ENCODE measurements at places on chromosomes 11 and 22.

DNA sequence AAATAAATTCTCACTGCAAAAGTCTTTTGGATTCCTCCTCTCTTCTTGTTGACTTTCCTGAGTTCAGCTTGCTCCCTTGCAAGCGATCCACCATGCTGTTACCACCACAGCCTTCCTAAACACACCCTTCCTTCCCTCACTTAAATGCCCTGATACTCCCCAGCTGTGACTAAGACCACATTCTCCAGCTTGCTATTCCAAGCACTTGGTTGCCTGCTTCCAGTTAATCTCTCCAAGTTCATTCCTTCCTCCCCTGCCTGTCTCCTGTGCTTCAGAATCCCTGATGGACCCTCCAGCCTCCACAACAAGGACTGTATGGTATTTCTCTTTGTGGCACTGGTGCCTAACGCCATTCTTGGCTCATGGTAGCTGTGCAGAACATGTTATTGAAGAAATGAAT is 603.9 kb upstream of the CADM1 start:
- no peak for DNase-seq

DNA sequence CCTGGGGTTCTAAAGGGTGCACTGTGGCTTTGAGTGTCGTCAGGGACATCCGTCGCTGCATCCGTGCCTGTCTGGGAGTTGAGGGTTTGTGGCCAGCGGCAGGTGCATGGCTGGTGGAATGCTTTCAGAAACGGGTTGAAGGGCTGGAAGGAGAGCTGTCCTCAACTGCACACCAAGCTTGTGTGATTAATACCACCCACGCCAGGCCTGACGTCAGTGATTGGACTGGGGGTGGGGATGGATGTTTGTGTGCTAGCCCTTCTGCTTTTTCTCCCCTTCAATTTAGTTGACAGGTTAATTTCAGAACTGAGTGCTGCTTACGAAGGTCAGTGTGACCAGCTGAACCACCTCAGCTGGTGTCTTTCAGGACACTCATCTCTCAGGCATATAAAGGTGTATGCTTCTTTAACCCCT is 3.2 kb upstream of the GAB2 start:
- DNase-seq = no peak

DNA sequence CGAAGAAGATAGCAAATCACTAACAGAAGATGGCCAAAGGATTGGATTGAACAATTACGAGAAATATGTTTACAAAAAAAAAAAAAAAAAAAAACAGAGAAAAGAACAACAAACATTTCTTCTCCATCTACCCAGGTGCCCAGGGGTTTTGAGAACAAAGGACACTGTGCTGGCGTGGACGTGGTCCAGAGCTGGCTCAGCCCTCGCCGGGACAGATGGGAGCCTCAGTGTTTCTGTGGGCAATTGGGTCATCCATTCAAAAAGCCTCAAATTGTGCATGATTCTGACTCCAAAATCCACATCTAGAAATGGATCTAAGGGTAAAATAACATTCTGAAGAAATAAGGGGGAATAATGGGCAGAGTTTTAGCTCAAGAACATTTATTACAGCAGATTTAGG is 63.1 kb downstream of the DHCR7 start:
- DNase-seq = no peak

GRCh38 chr22:37082251-37082873 is 27.2 kb downstream of the TMPRSS6 start:
- DNase-seq = no peak

DNA sequence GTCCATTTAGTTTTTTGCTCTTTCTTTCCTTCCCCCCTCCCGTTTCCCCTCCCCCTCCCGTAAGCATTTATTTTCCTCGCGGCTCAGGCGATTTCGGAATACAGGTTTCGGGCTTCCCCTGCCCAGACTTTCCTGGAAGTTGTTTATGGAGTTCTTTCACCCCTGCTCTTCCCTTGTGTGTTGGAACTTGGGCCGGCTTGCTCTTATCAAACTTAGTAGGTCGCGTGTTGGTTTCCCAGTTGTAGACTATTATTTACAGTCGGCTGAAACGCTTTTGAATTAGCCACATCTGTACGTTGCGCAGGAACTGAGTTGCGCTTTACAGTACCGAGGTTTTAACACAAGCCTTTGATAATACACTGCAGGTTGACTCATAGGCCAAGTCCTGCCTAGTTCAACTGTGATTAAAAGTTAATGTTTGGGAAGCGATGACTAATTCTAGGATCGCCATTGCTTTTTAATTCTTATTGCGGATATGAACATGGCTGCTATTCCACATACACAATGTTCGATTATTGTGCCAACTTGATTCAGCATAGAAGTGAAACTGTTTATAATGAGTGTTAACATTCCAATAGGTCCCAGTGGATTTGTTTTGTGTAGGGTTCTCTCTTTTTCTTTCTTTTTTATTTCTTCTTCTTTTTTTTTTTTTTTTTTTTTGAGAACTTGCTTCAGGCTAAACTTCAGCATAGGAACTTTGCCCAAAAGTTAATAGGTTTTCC is 1.7 kb downstream of the YAP1 start:
- no peak for DNase-seq

GRCh38 chr22:32917577-32918354 is 116.3 kb downstream of the TIMP3 start:
- no peak for DNase-seq

- no peak for DNase-seq
These were observed 609.3 kb upstream of the CCDC90B start for GRCh38 chr11:83895516-83895915.

GRCh38 chr22:47533961-47534803 is 771.7 kb downstream of the TBC1D22A start:
- no peak for DNase-seq

- no peak for DNase-seq
These were observed 4.7 kb downstream of the TPST2 start for GRCh38 chr22:26585104-26585790.

DNA sequence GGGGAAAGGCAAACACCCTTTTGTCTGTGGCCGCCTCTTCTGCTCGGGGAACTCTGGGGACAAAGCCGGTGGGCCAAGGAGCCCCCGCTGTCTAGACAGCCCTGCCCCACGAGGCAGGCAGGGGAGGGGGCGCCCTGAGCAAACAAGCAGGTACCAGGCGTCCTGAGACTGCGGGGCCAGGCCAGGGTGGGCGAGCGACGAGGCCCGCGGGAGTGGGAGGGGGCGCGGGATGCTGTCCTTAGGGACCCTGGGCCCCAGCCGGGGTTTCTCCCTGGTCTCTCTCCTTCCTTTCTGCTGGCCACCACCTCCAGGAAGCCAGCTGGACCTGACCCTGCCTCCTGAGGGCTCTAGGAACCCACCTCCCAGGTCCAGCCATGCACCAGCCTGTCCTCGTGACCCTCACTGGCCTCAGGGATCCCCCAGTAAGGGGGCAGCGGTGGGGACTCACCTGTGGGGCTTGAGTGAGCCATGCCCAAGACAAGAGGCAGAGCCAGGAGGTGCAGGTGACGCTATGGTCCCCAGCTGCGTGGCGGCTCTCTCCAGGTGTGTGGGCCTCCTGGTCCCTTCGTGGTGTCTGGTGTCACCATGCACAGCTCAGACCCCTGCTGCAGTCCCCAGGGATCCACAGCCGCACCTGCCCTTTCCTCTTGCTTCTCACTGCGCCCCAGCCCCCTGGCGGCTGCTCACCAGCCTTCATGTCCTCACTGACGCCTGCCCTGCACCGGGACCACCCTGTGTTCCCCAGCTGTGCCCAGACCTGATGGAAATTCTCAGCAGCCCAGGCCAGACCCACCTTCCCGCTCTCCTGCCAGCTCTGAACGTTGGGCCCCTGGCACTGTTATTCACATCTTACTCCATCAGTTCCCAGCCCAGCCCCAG is 26.5 kb upstream of the MUC5AC start:
- DNase-seq = no peak

DNA sequence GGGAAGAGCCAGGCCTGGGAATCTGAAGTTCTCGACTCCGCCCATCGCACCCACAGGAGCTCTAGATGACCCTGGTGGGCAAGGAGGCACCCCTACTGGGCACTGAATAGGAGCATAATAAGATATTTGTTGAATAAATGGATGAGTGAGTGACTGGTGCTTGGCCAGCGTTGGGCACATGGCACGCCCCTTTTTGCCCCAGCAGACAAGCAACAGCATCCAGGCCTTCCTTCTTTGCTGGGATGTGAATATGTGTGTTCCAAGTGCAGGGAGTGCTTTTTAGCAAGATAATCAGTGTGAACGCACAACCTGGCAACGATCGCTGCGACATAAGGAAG is 443 bp upstream of the CELF1 start:
- no peak for DNase-seq

DNA sequence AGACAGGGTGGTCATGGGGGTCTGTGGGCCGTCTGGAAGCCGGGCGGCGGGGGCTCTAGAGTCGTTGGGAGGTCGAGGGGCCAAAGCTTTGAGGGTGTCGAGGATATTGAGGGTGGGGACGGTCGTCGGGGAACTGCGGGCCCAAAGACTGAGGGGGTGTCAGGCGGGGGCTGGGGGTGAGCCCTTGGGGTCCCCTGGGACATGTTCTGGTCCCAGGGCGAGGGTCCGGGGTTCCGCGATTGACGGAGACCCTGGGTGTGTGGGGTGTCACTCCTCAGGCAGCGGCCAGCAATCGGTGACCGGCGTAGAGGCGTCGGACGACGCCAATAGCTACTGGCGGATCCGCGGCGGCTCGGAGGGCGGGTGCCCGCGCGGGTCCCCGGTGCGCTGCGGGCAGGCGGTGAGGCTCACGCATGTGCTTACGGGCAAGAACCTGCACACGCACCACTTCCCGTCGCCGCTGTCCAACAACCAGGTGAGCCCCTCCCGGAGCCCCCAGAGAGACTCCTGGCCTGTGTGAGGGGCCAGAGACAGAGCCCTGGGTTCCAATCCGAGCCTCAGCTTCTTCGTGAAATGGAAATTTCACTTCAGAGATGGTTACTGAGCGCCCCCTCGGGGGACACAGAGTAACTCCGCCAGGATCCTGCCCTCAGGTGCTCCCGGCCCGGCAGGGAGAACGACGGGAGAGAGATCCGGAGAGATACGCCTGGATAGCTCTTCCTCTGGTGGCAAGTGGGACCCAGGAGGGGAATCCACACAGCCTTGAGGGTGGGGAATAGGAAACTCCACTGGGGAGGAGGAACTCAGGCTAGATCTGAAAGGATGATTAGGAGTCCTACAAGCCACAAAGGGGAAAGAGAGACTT is 714 bp downstream of the SDF2L1 start:
- DNase-seq = peak; percentile 47

GRCh38 chr11:111571829-111572501 is 30.3 kb upstream of the SIK2 start:
- DNase-seq = no peak

- DNase-seq = no peak
These were observed 239.5 kb downstream of the BUD13 start for GRCh38 chr11:116533186-116533825.

- DNase-seq = no peak
These were observed 189.8 kb downstream of the KIRREL3 start for GRCh38 chr11:126810776-126811175.

DNA sequence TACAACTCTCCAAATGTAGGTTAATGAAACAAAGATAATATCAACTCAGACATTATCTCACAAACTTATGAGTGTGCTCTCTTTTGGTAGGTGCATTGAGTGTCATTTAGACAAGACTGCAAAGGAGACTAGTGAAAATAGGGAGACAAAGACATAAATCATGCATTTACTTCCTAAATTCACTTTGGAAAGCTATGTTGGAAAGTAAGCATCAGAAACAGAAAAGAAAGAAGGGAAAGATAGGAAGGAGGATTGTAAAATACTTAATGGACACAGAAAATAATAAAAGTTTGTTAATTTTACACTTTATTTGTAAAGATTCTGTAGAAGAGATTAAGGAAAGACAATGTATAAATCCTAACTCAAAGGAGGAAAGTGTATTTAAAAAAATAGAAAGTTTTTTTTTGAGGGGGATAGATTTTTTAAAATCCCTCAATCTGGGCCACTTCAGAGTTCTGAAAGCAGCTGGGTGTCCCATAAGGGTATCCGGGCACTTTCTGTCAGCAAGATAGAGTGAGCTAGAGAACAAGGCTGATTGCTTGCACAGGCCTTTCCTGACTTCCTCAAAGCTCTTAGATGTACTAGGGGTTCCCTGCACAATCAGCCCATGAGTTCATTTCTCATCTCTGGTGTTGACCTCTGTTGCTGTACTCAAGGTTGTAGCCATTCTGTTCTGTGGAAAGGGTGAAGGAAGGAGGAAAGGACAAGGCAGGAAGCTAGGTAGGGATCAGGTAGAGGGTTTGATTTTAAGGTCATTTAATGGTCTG is 22.4 kb upstream of the RDX start:
- DNase-seq = no peak

DNA sequence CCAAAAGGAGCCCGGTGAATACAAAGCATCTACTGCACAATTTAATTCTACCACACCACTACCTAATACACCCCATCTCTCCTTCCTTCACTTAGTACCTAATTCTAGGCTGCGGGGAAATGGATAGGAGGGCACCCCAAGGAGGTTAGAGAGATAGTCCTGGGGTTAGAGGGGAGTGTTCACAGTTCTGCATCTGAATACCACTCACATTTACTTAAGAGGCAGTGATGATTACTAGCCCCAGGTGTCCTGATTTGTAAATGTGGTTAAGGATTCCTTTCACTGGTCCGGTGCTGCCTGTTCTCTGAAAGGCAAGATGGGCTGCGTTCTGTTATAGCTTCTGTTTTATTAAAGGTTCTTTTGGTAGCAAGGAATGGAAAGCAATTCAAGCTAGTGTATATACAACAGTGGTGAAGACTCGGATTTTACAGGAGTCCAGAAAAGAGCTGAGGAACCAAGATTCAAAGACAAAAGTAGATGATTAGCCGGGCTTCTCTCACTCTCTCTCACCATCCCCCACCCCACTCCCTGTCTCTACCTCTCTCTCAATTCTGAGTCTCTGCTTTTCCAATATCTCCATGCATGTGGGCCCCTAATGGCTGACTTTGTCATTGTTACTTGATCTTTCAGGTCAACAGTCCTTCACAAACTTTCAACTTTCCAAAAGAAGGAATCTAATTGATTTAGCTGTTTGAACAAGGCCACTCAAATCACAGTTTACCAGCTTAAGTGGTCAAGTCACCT is 8.7 kb upstream of the KCNA4 start:
- DNase-seq = no peak

DNA sequence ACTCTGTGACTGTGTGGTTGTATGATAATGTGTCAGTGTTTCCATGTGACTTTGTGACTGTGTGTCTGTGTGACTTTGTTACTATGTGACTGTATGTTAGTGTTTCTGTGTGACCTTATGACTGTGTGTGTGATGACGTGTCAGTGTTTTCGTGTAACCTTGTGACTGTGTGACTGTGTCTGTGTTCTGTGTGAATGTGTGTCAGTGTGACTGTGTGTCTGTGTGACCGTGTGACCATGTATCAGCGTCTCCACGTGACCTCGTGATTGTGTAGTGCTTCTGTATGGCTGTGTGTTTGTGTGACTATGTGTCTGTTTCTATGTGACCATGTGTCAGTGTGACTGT is 9.5 kb upstream of the PKNOX2 start:
- DNase-seq = no peak

DNA sequence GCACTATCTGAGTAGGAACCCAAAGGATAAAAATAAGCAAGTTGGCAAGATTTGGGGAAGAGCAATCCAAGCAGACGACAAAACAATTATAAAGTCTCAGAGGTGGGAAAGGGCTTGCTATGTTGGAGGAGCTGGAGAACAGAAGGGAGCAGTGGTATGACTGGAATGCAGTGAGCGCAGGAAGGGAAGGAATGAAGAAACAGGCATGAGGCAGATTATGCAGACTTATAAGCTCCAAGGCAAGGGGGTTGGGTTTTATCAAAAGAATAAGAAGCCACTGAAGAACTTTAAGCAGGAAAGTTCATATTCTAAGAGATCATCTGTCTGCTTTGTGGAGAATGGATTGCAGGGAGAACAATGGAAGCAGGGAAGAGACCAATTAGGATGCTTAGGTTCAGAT is 31.7 kb downstream of the PGM2L1 start:
- no peak for DNase-seq

Data from activated CD8-positive, alpha-beta memory T cell treated with anti-CD3 and anti-CD28 coated beads for 1 hour (primary cell).